ENCODE measurements at places on chromosomes 13 and 19.
A peak's percentile ranks its signal among the peaks of the same experiment; 100 is the strongest.

- DNase-seq = peak; percentile 25
Observed at GRCh38 chr19:58545286-58546018, 1.6 kb downstream of the TRIM28 start.

DNA sequence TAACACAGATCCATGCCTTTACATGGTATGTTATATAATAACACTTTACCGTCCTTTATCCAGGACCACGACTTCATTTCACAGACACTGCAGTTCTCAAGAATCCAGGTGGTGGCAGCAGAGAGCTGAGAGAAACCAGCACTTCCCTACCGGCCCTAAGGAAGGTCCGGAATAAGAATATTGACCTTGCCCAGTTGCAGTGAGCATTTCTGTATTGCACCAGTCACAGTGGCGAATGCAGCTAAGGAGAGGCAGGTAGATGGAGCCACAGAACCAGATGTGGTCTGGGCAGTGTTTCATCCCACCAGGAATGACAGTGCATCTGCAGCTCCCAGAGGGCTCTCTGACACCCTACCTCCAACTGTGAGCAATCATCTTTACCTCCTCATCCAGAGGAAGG lies 44.6 kb downstream of the ZNF787 start:
- DNase-seq = peak; percentile 74

DNA sequence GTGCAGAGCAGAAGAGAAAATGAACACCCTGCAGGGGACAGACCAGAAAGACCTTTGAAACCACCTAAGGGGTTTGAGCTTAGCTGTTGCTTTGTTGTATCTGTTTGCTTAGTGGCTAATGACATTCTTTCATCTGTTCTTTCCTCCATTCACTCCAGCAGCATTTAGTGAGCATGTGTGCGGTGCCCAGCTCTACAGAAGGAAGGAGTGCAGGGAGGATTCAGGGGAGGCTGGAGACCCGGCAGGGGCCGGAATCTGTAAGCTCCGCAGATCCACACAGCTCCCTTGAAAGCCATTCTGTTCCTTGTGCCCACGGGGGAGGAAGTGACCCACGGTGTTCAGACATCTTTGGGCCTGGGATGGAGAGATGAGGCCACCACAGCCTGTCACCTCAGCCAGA lies 27.5 kb downstream of the UQCRFS1 start:
- no peak for DNase-seq

DNA sequence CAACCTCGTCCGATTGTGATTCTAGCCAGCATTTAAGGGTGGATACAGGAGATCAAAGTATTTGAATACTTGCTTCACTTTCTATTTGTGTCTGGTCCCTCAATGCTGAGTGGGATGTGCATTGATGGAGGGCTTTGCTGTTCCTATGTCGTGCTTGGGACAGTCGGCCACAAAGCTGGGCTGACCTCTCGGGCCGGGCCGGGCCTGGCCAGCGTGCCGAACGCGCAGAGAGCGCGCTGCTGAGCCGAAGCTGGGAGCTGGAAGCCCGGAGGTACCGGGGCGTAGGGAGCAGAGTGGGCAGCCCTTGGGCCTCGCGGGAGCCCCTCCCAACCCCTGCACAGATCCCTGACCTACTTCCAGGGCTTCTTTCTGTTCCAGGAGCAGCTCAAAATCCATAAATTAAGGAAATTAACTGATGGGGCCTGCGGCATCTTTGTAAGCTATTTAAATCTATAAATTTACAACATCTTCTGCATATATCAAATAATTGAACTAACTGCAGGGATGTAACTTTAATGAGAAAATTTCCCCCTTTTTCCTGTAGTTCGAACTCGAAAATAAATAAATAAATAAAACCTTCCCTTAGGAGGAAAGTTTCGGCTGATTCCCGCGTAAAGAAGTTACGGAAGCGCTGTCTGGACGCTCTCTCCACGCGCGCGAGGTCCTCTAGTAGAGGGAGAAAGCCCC lies 1.8 kb upstream of the KCTD15 start:
- peak; percentile 35 for DNase-seq

GRCh38 chr13:66835040-66835628 lies 395.0 kb downstream of the PCDH9 start:
- DNase-seq = peak; percentile 80

- no peak for DNase-seq
Observed at GRCh38 chr19:40800339-40800996, 1.5 kb downstream of the EGLN2 start.

DNA sequence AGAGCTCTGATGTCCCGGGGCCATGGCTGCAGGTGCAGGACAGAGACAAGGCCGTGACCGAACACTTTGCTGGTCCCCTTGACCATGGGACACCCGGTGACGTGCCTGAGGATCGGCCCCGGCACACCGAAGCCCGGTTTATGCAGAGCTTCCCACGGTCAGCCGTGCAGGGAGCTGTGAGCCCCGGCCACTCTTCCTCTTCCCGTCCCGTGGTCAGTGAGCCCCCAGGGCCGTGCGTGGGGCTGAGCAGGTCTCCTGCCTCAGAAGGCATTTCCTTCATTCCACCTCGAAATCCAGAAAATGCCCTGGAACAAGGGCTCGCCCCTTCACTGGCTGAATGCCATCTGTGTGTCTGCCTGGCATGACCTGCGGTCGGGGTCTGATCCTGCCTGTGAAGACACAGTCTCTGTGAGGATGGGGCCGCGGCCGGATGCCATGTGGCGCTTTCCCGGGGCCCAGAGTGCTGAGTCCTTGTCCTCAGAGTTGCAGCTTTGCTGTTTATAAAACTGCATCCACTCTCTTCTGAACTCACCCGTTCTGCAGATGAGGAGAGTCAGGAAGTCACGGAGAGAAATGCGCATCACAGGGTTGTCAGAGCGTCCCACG lies 16.9 kb downstream of the MCF2L start:
- DNase-seq = no peak

DNA sequence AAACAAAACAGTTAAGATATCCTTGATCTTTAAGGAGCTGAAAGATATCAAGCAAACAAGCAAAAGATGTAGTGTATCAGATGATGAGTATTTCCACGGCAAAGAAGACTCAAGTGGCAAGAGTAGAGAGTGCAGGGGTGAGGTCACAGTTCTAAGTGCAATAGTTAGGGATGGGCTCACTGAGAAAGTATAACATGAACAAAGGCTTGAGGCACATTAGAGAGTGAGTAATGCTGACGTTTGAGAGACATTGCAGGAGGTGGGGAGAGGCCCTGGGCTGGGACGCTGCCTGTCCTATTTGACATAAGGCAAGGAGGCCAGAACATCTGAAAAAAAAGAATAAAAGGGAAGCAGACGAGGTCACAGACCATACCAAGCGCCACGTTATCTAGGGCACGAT lies 1.4 kb downstream of the DUXA start:
- DNase-seq = no peak

- DNase-seq = no peak
Observed at GRCh38 chr13:41085961-41086585, 24.8 kb downstream of the WBP4 start.

GRCh38 chr19:37007587-37008220 lies 70.5 kb upstream of the ZNF420 start:
- peak; percentile 16 for DNase-seq

DNA sequence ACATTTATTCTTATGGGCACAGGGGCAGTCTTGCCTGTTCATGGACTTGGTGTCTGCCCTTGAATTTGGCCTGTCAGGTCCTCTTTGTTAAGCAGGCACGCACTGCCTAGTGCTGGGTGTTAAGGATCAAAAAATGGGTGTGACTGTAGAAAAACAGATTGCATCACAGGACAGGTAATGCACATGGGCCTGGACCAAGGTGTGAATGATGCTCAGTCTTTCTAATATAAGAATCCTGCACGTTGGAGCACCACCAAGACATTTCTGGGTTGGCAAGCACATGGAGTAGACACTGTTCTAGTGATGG lies 33.7 kb downstream of the GATAD2A start:
- DNase-seq = no peak

- peak; percentile 63 for DNase-seq
Observed at GRCh38 chr19:19406878-19407632, 1.6 kb downstream of the GATAD2A start.

DNA sequence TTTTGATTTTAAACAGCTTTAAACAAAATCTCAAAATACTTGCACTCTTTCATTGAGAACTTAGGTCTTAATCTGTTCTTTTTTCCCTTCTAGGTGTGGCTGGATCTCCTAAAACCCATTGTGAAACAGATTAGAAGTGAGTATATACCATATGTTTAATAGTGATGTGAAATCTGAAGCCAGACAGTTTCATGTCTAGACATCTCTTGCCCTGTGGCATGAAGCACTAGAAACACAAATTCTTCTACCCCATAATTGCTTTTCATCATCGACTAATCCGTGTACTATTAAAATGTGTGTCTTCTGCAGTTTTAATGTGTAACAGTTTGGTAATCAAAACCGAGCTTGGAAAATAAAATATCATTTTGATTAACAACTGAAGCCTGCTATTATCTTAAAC lies 188.2 kb upstream of the RNF113B start:
- no peak for DNase-seq
